ENCODE measurements at places on chromosomes 4 and X.

DNA sequence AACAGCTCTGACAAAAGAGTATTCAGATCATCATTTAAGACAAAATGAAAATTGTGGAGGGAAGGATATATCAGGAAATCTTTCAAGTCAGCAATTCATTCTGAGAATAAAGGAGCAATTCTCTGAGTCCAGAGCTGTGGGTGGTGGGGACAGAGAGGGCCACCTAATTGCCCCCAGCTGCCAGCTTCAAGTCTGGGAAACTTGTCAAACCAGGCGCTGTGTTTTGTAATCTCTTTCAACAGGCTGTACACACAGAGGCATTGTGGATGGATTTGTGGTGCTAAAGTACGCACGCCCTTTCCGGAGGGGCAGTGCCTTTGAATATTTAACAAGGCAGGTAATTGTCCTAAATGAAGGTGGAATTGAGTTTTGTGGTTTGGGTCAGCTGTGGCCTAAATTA is 591.1 kb upstream of the BOD1L1 start:
- H3K4me3 ChIP-seq = no peak overlapping the region
- no peaks in the 10 kb centered on the region for H3K27me3 ChIP-seq
- DNase-seq = no peak
- no peaks in the 10 kb centered on the region for H3K36me3 ChIP-seq
- no peak overlapping the region for H3K27ac ChIP-seq
- H3K4me1 ChIP-seq = no peaks in the 10 kb centered on the region

DNA sequence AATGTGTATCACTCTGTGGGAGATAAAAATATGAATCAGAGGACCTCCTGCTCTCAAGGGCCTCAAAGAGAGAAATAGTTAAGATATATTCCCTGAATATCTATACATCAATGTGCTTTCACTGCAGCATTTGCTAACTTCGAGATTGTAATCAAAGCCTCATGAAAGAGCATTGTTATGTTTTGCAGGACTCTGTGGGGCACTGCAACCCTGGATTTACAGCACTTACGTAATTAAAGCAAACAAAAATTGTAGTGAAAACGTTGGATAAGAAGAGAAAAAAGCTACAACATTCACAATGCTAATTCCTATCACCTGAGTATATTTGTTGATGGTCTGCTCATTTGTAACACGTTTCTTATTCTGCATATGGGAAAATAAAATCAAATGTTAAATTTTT is 48.0 kb downstream of the ETNPPL start:
- no peak for DNase-seq
- H3K4me3 ChIP-seq = no peak overlapping the region
- no peaks in the 10 kb centered on the region for H3K4me1 ChIP-seq
- H3K36me3 ChIP-seq = no peaks in the 10 kb centered on the region
- H3K27ac ChIP-seq = no peak overlapping the region

- no peak overlapping the region for H3K27ac ChIP-seq
- H3K36me3 ChIP-seq = no peaks in the 10 kb centered on the region
- H3K4me3 ChIP-seq = no peak overlapping the region
- H3K27me3 ChIP-seq = no peaks in the 10 kb centered on the region
Observed at GRCh38 chr4:31294655-31295480, 574.7 kb downstream of the PCDH7 start.

DNA sequence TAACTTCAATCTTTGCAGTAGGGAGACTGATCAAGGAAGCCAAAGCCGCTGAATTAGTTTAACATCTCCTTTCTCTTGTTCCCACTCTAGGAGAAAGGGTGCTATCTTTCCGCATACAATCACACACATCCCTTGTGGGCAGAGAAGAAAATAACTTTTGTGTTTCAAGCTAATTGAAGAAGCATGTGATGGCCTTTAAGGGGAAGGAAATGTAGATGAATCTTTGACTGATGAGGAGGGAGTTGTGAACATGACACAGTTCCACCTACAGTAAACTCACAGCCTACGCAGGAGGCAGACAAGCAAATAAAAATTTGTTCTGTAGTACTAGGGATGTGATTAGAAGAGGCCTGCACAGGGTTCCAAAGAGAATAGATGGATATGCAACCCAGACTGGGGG is 14.7 kb upstream of the SPATA4 start:
- H3K4me3 ChIP-seq = no peak overlapping the region
- DNase-seq = no peak
- H3K27me3 ChIP-seq = peaks cover 40% of the 10 kb centered on the region
- no peak overlapping the region for H3K27ac ChIP-seq
- H3K36me3 ChIP-seq = no peaks in the 10 kb centered on the region

DNA sequence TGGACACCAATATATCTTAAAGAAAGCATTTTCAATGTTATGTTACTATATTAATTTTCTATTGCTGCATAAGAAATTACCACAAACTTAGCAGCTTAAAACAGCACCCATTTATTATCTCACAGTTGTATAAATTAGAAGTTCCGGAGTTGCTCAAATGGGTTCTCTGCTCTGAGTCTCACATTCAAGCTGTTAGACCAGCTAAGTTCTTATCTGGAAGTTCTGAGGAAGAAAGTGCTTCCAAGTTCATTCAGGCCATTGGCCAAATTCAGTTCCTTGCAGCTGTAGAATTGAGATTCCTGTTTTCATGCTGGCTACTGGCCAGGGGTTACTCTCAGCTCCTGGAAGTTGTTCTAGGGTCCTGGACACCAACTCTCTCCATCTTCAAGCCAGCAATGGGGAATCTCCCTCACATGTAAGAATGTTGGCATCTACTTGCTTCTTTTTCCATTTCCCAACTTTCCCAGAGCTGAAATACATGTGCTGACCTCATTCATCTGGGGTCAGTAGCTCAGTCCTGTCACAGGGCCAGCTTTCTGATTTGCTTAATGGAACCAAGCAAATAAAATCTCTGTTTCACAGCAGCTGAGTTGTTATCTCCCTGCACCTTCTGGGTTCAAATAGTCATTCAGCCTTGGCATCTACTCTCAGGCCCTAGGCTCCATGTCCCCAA is 99.6 kb upstream of the INTU start:
- no peaks in the 10 kb centered on the region for H3K36me3 ChIP-seq
- H3K4me3 ChIP-seq = no peak overlapping the region
- H3K27ac ChIP-seq = no peak overlapping the region
- H3K4me1 ChIP-seq = no peaks in the 10 kb centered on the region
- DNase-seq = no peak

DNA sequence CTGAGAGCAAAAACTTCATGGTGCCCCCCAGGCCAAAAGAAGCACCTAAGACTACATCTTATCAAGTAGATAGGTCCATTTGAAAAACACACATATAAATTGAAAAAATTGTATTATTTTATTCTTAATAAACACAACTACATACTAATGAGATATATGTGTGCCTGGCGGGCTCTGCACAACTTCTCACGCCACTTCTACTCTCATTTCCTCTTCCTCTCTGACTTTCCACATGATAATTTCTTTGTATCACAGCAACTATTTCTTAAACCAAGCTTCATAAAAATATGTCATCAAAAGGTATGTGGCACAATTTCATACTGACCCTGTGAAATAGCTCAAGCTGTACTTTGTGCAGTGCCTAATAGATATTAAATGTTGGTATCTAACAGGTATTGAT is 10.7 kb upstream of the NPY2R start:
- H3K4me1 ChIP-seq = no peaks in the 10 kb centered on the region
- H3K4me3 ChIP-seq = no peak overlapping the region
- H3K27me3 ChIP-seq = no peaks in the 10 kb centered on the region
- DNase-seq = no peak

DNA sequence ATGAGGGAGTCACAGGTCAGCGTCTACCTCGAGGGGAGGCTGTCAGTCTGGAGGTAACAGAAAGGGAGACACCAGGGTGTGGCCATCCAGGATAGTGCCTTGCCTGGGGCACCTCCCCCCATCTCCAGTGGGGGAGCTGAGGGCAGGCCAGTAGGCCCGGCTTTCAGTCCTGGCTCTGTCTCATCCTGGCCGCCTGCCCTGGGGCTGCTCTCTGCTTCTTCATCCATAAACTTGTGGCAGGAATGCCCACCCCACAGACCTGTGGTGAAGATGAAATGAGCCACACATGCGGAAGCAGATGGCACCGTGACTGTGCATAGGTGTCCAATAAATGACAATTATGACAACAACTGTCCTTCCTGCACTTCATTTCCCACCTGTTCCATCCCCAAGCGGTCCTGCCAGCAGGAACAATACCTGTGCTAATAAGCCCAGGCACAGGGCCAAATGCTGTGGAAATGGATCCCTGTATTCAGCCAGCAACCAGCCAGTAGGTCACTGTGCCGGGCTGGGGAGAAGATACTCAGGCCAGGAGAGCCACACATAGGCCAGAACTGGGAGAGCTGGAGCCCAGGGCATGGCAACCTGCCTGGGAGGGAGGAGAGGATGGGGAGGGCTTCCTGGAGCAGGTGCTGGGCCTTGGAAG is 30.2 kb downstream of the TRO start:
- H3K4me1 ChIP-seq = no peaks in the 10 kb centered on the region
- H3K27ac ChIP-seq = no peak overlapping the region
- H3K4me3 ChIP-seq = no peak overlapping the region
- no peak for DNase-seq
- H3K36me3 ChIP-seq = no peaks in the 10 kb centered on the region
- H3K27me3 ChIP-seq = no peaks in the 10 kb centered on the region

- no peaks in the 10 kb centered on the region for H3K4me1 ChIP-seq
- no peak overlapping the region for H3K27ac ChIP-seq
- no peak overlapping the region for H3K4me3 ChIP-seq
- peak; percentile 42 for DNase-seq
- H3K27me3 ChIP-seq = peaks cover 6% of the 10 kb centered on the region
- H3K36me3 ChIP-seq = no peaks in the 10 kb centered on the region
Observed at GRCh38 chrX:74383611-74384010, 37.7 kb upstream of the SLC16A2 start.

- H3K36me3 ChIP-seq = no peaks in the 10 kb centered on the region
- no peaks in the 10 kb centered on the region for H3K27me3 ChIP-seq
- H3K4me1 ChIP-seq = no peaks in the 10 kb centered on the region
- H3K27ac ChIP-seq = no peak overlapping the region
- no peak overlapping the region for H3K4me3 ChIP-seq
Observed at GRCh38 chr4:3411676-3412075, 30.1 kb upstream of the HGFAC start.

DNA sequence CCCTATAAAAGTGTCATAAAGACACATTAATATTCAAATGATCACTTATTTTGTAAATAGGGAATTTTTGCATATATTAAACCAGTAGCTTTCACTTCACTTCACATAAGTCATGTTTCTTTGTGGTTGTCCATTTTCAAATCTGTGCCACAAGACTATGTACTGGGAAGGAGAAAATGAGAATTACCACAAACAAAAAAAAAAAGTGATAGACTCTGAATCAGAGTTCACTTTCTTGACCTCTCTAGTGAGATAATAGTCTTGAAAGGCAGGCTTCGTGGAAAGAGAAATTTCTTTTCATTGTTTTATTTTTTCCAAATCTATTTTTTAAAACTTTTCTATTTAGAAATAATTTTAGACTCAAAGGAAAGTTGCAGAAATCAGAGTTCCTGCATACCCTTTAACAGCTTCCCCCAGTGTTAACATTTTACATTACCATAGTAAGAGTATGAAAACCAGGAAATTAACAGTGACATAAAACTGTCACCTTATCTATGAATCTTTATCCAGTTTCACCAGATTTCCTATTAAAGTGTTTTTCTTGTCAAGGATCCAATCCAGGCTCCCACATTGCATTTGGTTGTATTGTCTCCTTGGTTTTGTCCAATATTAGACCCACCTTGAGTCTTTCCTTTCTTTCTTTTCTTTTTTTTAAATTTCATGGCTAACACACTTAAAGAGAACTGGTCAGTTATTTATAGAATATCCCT is 215.4 kb upstream of the PGRMC2 start:
- no peak overlapping the region for H3K4me3 ChIP-seq
- DNase-seq = no peak
- no peak overlapping the region for H3K27ac ChIP-seq
- no peaks in the 10 kb centered on the region for H3K27me3 ChIP-seq
- no peaks in the 10 kb centered on the region for H3K4me1 ChIP-seq
- H3K36me3 ChIP-seq = no peaks in the 10 kb centered on the region

- DNase-seq = no peak
- no peaks in the 10 kb centered on the region for H3K36me3 ChIP-seq
- H3K27me3 ChIP-seq = no peaks in the 10 kb centered on the region
- H3K4me1 ChIP-seq = no peaks in the 10 kb centered on the region
- H3K4me3 ChIP-seq = no peak overlapping the region
- no peak overlapping the region for H3K27ac ChIP-seq
Observed at GRCh38 chrX:103565752-103566151, 19.6 kb upstream of the TCEAL4 start.

DNA sequence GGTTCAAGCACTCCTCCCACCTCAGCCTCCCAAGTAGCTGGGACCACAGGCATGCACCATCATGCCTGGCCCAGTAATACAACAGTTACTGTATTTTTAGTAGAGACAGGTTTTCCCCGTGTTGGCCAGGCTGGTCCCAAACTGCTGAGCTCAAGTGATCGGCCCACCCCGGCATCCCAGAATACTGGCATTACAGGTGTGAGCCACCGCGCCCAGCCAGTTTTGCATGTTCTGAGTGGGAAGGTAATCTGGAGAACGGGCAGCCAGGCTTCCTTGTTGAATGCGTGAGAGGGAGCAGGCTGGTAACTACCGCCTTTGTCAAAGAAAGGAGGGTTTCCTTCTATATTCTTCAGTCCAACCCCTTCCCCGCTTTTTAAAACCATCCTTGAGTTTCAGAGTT is 9.1 kb downstream of the NOCT start:
- H3K27ac ChIP-seq = no peak overlapping the region
- no peaks in the 10 kb centered on the region for H3K27me3 ChIP-seq
- H3K4me3 ChIP-seq = no peak overlapping the region
- DNase-seq = no peak

- no peak overlapping the region for H3K27ac ChIP-seq
- H3K27me3 ChIP-seq = no peaks in the 10 kb centered on the region
- H3K36me3 ChIP-seq = no peaks in the 10 kb centered on the region
- H3K4me3 ChIP-seq = no peak overlapping the region
- H3K4me1 ChIP-seq = no peaks in the 10 kb centered on the region
Observed at GRCh38 chrX:132730266-132730665, 228.2 kb downstream of the HS6ST2 start.

DNA sequence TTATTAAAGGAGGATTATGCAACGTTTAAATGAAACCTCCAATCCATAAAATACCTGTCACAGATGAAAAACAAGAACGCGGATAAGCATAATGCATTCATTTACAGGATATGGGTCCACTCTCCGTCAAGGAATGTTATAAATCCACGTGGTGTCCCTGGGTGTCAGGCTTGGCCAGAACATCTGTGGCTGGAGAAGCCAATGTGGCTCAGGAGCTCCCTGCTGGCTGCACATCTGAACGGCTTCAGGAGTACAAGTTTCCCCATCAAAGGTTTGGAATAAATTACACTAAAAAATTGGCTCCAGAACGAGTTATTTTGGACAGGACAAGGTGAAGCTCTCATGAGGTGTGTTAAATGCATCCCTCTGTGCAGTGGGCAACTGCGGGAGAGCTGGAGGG is 87.8 kb upstream of the LEF1 start:
- H3K27ac ChIP-seq = no peak overlapping the region
- no peaks in the 10 kb centered on the region for H3K4me1 ChIP-seq
- no peak overlapping the region for H3K4me3 ChIP-seq
- H3K36me3 ChIP-seq = no peaks in the 10 kb centered on the region

- H3K27me3 ChIP-seq = no peaks in the 10 kb centered on the region
- no peak for DNase-seq
Observed at GRCh38 chr4:22877486-22878052, 184.8 kb downstream of the GBA3 start.
